ENCODE measurements at places on chromosomes 7 and 10. TPM values are rescaled to one million over a fixed set of nuclear protein-coding genes. Genes with fewer than 3 reads are reported as not detected.

GRCh38 chr7:76023002-76023401 is 24.8 kb downstream of the STYXL1 start:
- no peak for DNase-seq

DNA sequence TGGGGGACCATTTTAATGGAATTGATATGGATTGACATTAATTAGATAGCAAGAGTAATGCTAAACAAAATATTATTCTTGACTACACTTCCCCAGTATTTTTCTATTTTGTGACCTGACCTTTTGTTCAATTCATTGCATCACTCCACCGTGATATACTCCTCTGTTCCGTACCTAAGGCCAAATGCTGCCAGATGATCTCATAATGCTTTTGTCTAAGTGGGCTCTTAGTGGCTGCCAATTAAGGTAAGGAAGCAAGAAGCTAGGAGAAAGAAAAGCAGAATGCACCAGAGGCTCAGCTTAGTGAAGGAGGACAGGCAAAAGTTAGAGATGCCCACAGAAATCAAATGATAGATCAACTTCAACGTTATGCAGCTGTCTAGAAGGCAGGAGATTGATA is 36.4 kb downstream of the FEZF1 start:
- no peak for DNase-seq

DNA sequence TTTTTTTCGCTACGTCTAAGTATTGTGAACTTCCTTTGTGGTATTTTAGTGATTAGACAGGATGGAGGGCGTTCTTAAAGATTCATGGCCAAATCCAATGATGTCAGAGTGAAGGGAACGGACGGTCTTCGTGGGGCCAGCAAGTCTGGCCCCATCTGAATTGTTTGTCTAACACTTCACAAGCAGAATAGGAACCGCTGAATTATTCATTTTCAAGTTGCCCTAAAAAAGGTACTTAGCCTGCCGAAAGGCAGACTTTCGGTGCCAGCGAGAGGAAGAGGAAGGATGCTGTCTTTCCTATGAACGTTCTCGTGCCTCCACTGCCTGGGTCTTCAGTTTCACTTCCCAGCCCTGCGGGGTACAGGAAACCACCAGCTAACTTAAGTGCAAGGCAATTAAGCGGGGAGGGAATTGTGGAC is 145.7 kb upstream of the SH2B2 start:
- DNase-seq: no peak

Gene FAM25A
- not detected for polyA plus RNA-seq
